Esophagus muscularis mucosa (tissue), 4 donors: ENCODE measurements at places on chromosomes 2 and 18. TPM values are rescaled to one million over a fixed set of nuclear protein-coding genes. Genes with fewer than 3 reads are reported as not detected.

DNA sequence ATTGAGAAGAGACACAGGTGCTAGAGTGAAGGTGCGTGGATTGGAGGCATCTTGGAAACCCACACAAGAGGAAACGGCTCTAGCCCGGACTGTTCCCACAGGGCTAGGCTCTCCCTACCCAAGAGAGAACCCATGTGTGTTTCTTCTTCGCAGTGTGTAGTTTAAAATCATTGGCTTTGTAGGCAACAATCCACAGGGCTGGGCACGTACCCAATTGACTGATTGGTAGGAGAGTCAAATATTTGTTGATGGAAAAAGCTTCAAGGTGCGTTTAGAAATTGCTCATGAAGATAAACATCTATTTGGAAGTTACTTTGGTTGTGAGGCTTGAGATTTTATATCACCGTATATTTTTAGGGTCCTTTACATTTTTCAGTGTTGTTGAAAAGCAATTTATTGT is 13.2 kb upstream of the YWHAQ start:
- DNase-seq: no peak

DNA sequence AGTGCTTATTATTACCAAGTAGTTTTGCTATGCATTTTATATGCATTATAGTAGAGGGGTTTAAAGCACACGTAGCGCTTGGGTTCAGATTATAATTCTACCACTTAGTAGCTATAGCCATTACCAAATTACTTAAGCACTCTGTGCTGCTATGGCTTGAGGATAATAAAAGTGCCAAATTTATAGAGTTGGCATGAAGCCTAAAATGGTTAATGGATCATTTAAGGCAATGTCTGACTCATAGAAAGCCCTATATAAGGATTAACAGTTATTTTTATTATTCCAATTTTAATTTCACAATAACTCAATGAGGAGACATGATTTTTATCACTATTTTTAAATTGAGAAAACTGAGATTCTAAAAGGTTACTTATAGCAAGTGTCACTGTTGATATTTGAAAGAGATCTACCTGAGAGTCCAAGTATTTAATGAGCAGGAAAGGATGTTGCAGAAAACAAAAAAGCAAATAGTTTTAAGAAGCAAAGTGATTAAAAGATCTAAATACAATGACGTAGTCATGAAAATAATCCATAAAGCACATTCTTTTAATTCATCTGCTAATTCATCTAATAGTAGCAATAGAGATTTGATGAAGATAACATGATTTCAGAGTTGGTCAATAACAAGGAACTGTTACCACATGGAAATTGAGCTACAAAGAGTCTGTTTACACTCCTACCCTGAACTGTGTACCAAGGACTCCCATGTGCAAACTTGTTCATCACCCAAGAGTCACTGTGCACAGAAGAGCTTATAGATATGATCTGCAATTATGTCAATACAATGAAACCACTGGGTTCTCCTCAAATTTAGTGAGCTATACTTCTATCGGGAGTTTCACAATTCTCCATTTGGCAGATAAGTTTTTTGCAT is 78.8 kb upstream of the DTNA start:
- DNase-seq: no peak

- no peak for DNase-seq
These were observed 31.5 kb upstream of the ASNSD1 start for GRCh38 chr2:189629531-189630453.

DNA sequence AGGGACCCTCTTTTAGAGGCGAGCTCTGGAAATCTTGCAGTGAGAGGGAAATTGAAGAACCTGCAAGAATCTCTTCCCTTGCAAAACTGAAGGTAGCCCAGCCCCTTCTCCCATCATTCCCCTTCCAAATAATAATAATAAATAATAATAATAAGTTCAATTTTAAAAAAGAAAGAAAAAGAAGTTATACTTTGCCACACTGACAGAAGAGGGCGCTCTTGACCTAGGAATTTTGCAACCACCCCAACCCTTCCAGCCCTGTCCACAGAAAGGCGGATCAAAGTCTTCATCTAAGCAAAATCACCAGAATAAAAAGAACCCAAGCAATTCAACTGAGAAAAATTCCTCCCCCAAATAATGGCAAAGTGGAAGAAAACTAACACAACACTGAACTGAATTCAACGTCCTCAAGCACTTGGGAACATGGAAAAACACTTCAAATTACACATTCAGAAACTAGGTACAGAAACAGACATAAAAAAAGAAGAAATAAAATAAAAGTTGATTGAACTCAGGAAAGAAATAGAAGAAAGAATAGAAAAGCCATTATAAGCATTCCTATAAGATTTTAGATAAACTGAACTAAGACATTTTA is 98.9 kb upstream of the GLS start:
- no peak for DNase-seq

DNA sequence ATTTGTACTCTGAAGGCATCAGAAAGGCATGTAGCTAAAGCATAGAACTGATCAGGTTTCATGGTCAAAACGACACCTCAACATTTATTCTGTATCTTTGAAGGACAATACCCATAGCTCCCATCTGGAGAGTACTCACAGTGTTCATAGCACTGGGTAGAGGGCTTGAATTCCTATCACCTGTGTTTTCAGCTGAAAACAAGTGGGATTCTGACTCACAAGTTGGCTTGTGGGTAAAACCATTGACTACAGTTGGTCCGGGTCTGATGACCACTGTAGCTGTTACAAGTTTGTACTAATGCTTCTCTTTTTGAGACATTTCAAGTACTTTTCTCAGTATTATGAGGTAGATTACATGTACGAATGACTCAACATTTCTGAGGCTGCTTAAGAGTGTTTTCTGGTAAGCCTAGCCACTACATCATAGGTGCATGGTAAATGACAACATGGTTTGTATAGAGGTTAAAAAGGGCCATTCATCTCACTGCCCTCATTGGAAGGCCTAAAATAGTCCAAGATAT is 68.6 kb upstream of the PELI1 start:
- no peak for DNase-seq

GRCh38 chr2:223306371-223306770 is 254.4 kb downstream of the KCNE4 start:
- no peak for DNase-seq

- DNase-seq: no peak
These were observed 199.1 kb downstream of the GLI2 start for GRCh38 chr2:120934574-120935338.

GRCh38 chr2:138475277-138475776 is 26.2 kb upstream of the SPOPL start:
- DNase-seq: no peak

DNA sequence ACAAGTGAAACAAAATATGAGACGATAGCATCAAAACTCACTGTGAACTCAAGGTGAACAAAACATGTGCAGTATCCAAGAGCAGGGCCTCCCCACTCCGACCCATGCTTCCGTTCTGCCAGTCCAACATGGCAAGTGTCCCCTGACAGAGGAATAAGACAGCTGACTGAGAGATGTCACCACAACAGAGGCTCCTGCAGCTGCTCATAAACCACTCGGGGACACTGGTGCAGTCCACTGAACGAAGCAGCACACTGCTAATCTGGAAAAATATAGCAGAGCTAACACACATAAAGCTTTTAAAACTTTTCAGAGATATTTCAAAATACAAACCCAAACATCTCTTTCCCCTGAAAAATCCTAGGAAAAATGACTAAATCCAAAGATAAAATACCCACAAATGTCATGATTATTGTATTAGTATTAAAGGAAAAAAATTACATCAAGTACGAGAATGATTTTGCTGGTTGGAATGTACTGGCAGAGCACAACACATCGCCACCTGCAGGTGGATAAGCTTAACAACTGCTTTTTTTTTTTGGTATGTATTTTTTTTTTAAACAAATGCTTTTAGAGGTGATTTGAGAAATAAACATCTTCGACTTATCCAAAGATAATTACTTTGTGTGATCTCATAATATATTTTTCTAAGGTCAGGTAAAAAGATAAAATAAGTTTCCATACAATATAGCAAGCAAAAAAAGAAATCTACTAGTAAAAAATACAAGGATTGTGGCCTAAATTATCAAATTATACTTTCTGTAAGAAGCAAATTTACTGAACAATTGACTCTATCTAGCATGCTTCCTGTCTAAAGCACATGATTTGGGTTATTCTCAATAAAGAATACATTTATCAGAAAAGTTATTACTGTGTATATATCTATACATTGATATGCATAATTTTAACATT is 18.6 kb downstream of the THADA start:
- no peak for DNase-seq

GRCh38 chr2:183607995-183608394 is 483.8 kb downstream of the NUP35 start:
- no peak for DNase-seq

Gene ANKRD12
- 65.2 TPM for total RNA-seq

Gene LCT
- total RNA-seq: not detected

Gene SOX11
- 0.97 TPM for total RNA-seq

Gene SIX3
- total RNA-seq: 0.17 TPM

Gene VAMP5
- total RNA-seq: 39.3 TPM

Gene TCF7L1
- total RNA-seq: 5.6 TPM
